SIG-M5 (cell line): ENCODE measurements at places on chromosomes 11 and 22.

- no peak for DNase-seq
Measured at GRCh38 chr11:19800714-19801519, 88.3 kb downstream of the NAV2 start.

DNA sequence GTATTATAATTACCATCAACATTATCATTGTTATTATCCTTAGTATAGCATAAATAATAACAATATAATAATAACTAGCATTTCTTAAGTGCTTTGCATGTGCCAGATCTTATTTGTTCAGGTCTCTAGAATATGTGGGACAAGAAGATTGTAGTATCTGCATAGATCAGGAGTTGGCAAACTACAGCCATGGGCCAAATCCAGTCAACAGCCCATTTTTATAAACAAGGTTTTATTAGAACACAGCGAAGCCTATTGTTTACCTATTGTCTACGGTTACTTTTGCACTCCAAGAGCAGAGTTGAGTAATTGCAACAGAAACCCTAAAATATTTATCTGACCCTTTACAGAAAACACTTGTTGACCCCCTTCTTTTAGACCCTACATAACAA, 81.4 kb downstream of the SLC1A2 start:
- no peak for DNase-seq

- no peak for DNase-seq
Measured at GRCh38 chr11:118217575-118217974, 7.2 kb downstream of the JAML start.

DNA sequence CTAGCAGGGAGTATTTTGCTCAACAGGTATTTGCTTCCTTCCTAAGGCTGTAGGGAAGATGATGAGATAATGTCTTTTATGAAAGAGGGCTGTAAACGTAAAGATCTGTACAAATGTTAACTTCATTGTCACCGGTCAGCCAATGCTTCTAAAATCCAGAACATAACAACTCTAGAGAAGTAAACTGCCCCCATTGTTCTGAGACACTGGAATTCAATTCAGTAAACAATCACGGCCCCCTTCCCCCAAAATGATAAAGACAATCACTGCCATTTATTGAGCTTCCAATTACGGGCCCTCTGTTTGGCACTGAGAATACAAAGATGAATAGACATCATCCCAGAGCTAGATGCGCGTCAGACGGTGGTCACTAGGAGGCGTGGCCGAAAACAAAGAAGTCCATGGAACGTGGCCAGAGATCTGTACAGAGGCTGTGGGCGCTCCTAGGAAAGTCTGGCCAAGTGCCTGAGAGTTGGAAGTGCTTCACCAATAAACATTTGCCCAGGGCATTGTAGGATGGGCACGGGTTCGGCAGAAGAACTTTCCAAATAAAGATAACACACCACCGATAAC, 576 bp downstream of the TMEM258 start:
- no peak for DNase-seq

DNA sequence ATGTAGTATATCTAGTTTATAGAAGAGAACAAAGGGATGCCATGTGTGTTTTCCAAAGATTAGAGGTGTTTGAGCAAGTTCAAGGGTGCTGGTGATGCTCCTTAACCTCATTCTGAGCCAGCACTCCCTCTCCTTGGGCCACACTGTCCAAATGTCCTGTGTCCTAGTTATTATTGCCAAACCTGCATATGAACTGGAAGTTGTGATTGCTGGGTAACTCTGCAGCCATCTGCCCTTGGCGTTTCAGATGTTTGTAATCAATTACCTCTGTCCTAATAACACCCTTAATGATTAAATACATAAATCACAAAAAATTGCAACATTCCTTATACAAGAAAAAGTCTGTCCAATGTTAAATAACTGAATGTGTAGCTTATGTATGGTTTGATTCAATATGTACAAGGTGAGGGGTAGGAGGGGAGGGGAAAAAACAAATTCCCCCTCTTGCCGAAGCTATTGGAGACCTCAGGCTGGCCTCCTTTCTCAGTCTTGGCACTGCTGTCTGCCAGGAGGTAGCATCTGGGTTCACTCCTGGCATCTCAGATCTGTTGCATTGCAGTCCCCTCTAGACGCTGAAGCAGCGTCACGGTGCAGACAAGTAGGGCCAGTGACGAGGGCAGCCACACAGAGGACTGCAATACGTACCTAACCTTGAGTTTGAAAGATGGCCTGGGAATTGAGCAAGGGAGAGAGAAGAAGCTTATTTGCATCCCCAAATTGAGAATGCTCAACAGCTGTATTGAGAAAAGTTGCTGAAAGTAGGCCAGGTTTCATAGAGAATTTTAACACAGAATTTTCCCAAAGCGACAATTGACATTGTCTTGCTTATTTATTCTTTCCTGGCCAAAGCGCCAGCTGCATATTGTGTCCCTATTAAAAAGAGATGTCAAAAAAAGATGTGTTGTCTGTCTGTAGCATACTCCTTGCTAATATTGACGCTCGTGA, 89.6 kb upstream of the ARHGAP32 start:
- no peak for DNase-seq
